ENCODE measurements at places on chromosomes 5 and 9.
A peak's percentile ranks its signal among the peaks of the same experiment; 100 is the strongest.

- peak; percentile 65 for DNase-seq
Measured at GRCh38 chr5:137609127-137609526, 110.0 kb upstream of the SPOCK1 start.

GRCh38 chr9:21679432-21679831 lies 123.0 kb upstream of the MTAP start:
- no peak for DNase-seq

GRCh38 chr5:164394686-164395194 lies 889.3 kb downstream of the MAT2B start:
- DNase-seq, result no peak

- DNase-seq, result no peak
Measured at GRCh38 chr5:38835887-38836286, 9.9 kb upstream of the OSMR start.

DNA sequence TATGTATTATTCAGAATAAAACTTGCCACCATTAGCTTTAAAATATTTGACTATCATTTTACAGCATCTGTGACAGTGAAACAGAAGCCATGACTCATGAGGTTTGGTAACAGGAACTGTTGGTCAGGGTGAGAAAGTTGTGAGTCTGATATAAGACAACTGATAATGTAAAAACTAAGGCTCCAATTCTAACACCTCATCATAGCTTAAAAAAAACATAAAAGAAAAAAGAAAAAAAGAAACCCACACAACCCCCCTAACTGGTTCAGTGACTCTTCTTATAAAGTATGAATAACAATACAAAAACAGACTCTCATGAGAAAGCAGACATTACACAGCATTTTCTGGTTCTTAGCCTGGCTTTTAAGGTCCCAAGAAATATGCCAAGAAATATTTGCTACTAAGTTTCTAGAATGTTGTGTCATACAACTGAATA lies 85.8 kb downstream of the MRPS27 start:
- DNase-seq, result no peak

- DNase-seq, result no peak
Measured at GRCh38 chr5:36135988-36136387, 15.7 kb downstream of the LMBRD2 start.

DNA sequence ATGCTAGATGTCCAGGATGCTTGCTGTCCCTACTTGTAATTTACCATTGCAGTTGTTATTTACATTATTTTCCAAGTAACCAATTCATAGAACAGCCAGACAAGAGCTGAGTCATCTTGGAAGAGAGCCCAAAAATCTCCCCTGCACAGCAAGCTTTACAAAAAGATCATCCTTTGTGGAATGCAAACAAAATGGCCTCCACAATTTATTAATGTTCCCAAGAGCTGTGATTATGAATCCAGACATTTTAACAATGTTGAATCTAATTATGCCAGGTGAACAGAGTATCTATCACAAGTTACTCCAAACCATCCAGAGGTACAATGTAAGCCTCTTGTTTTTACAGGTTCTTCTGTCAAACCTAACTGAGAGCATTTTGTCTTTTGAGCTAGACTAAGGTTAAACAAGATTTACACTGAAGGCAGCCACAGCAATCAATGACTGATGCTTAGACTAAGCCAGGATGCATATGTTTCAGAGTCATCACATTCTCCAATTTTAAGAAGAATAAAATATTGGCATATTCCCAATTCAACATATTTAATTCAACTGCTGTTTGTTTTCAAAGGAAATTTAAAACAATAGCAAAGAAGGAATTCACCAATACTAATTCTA lies 95.3 kb upstream of the SLC12A2 start:
- peak; percentile 47 for DNase-seq

DNA sequence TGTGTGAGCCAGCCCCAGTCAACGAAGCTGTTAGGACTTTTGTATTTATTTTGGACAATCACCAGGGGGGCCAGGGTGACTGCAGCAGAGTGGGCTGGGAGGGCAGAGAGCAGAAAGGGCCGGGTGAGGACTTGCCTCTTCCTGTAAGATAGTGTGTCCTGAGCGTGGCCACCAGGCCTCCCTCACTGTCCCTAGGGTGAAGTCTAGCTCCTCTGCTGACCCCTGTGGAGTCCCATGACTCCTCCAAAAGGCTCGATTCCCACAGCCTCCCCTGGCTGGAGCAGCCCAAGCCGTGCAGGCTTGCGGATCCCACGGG lies 147.8 kb downstream of the RXRA start:
- peak; percentile 20 for DNase-seq

DNA sequence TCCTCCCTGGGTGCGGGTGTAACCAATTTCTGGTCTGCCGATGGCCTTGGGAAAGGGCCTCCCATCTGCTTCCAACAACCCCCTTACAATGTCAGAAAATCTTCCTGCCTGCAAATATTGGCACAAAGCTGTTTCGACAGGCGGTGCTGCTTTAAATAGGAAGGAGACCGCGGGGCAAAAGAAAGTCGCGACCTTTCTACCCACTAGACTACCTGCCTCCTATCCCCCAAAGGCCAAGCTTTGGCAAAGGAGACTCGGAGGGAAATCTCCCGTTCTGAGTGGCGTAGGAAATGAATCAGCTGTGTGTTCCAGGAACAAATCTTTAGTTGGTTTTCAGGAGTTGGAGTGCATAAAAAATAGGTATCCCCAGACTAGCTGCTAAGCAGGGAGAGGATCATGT lies 36.8 kb upstream of the NFIB start:
- DNase-seq, result no peak

- DNase-seq, result no peak
Measured at GRCh38 chr5:147668385-147668784, 114.1 kb downstream of the JAKMIP2 start.

DNA sequence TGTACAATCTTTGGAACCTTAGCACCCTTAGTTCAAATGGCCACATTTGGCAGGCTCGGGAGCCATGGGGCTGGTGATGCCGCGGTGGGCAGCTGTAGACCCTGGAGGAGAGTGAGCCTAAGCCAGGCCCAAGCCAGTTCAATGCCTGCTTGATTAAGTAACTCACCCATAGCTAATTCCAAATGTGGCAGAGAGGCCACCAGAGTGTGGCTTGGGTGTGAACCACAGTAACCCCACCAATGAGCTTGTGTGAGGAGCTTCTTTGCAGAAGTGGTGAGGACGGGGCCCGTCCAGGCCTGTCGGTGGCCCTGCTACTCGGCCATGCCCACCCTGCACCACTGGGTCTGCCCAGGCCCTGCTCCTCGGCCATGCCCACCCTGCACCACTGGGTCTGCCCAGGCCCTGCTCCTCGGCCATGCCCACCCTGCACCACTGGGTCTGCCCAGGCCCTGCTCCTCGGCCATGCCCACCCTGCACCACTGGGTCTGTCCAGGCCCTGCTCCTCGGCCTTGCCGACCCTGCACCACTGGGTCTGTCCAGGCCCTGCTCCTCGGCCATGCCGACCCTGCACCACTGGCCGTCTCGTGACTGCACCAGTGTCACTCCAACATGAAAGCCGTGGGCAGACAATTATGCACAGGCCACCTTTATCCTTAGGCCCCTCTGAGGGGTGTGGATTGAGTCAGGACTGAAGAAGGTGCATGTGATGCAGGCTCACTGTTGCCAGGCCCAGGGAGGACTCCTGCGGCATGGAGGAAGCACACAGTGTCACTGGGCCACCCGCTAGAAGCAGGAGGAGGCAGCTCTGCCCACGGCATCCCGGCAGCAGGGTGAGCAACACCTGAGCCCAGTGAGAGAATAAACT lies 75.4 kb downstream of the MRPL36 start:
- DNase-seq, result no peak

DNA sequence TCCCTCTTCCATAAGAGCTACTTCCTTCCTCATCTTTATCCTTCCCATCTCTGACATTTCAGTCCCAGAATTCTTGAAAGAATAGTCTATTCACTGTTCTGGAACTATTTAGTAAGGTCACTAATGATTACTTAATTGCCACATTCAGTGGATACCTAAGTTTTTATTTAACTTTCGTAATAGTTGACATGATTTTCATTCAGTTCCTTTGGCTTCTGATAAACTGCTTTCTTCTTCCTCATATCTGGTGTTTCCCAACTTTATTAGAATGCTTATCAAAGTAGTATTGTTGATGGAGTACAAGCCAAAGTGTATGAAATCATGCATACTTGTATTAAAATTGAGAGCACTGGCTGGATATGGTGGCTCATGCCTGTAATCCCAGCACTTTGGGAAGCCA lies 10.8 kb downstream of the UBE2D2 start:
- no peak for DNase-seq

DNA sequence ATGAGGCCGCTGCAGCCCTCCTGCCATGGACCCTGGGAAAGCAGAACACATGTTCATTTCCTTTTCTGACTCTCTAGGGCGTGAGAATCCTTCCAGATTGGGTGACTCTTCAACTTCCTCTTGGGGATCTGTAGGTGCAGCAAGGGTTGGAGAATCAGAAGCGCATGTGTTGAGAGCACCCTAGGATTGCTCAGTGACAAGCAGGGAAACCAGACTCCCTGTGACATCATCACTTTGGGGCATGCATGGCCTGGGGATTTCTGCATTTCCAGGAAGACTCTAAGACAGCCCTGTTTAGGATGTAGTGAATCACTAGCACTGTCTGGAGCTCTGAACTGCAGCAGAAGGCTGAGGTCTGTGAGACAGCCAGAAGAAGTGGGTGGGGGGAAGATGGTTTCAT lies 15.1 kb upstream of the LCP2 start:
- no peak for DNase-seq

DNA sequence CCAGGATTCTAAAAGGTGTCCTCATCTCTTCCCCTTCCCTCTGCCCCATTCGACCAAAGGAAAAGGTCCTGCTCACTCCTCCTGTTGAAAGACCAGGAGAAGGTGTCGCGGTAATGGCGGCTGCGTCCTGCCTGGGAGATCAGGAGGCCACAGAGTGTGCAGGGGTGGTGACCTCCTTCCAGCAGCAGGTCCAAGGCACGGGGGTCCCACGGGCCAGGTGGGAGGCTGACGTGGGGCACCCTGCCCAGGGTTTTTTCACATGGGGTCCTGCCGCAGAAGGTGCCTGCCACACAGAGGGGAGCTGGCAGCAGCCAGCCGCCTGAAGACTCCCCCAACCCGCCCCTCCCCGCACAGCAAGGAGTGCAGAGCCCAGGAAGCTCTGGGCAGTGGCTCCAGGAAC lies 22.2 kb upstream of the ADAMTS2 start:
- DNase-seq, result no peak

DNA sequence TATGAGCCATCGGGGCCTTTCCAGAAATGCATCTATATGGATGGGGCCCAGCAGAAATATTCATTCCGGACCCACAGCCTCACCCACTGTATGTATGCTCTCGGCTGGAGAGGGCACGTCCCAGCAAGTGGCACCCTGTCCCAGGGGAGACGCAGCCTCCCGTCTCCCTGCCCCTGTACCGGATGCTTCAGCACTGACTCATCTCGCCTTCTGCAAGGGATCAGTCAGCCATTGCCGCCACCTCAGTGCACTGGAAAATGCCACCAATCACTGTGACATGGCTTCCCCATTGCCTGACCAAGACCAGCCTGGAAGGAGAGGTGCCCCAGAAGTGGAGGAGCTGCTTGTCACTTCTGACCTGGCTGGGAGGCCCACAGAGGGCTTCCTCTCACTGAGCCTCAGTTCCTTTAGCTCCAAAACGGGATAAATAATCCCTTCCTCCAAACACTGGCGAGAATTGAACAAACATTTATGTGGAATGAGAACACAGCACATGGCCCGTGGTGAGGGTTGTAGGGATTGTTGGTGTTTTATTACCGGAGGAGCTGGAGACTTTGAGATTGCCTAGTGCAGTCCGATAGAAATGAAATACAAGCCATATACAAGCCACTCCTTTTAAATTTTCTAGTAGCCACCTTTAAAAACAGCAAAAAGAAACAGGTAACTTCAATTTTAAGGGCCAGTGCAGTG lies 43.9 kb upstream of the ORM1 start:
- DNase-seq, result no peak

- DNase-seq, result no peak
Measured at GRCh38 chr5:122292332-122292731, 19.7 kb upstream of the SNCAIP start.

DNA sequence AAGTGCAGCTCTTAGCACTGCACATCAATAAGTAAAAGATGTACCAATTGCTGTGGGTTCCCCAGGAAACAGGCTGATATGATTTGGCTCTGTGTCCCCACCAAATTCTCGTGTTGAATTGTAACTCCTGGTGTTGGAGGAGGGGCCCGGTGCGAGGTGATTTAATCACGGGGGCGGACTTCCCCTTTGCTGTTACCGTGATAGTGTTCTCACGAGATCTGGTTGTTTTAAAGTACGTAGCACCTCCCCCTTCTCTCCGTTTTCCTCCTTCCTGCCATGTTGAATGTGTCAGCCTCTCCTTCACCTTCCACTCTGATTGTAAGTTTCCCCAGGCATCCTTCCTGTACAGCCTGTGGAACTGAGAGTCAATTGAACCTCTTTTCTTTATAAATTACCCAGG lies 93.2 kb upstream of the ACTBL2 start:
- DNase-seq, result no peak

DNA sequence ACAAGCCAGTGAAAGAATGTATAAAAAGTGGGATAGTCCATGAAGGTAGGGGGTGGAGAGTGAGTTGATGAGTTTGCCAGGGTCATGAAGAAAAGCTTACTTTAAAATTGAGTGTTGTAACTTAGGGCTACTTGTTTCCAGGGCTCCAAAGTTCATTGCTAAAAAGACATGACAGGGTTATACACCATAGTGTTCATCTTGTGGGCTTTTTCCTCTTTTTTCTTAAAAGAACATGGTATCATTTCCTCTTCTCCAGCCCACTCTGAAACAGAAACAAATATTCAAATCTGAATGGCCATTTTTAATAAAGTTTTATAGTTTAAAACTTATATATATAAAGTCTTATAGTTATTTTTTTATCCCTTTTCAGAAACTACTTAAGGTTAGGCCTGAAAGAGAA lies 115.7 kb upstream of the SMC2 start:
- DNase-seq, result no peak

- DNase-seq, result no peak
Measured at GRCh38 chr9:7974335-7974960, 174.9 kb upstream of the DMAC1 start.

- DNase-seq, result no peak
Measured at GRCh38 chr5:1334831-1335539, 9.9 kb downstream of the CLPTM1L start.

- no peak for DNase-seq
Measured at GRCh38 chr9:89716559-89716958, 111.7 kb downstream of the GADD45G start.

DNA sequence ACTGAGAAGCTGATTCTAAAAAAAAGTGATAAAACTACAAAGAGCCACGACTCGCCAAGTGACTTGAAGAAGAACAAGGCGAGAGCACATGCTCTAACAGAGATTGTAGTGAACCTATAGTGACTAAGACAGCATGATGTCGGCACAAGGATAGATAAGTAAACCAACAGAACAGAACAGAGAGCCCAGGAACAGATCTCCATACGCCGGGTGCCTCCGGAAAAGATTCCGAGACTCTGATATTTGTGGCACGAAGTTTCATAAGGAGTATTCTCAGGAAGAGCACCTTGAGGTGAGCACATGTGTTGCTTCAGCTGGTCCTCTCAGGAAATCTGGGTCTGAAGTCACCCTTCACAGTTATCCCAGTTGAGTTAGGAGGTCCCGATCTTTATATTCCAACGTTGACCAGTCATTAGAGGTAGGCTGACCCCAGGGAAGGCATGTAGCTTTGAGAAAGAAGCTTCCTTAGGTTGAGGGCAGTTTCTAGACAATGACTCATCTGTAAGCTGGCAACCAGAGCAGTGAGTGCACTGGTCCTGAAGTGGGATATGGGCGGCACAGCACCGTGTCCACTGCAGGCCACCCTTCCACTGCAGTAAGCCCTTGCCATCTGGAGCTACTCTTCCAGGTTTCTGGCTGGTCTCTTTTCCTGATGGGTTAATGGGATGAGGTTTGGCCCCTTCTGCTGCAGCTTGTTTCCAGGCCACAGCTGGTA lies 13.6 kb upstream of the CLK4 start:
- DNase-seq, result no peak

All from GM04503 (cell line).